Type B pancreatic cell (in vitro differentiated cells): ENCODE measurements at places on chromosomes 5 and 9.

GRCh38 chr5:153211076-153211475 is 279.4 kb upstream of the GRIA1 start:
- H3K27me3 ChIP-seq, result no peaks in the 10 kb centered on the region
- H3K27ac ChIP-seq, result no peak overlapping the region
- H3K4me1 ChIP-seq, result peaks cover 6% of the 10 kb centered on the region
- no peaks in the 10 kb centered on the region for H3K36me3 ChIP-seq

GRCh38 chr5:22572941-22573340 is 280.2 kb downstream of the CDH12 start:
- no peak for DNase-seq
- H3K4me3 ChIP-seq, result no peak overlapping the region
- H3K27ac ChIP-seq, result no peak overlapping the region
- H3K4me1 ChIP-seq, result peaks cover 7% of the 10 kb centered on the region

DNA sequence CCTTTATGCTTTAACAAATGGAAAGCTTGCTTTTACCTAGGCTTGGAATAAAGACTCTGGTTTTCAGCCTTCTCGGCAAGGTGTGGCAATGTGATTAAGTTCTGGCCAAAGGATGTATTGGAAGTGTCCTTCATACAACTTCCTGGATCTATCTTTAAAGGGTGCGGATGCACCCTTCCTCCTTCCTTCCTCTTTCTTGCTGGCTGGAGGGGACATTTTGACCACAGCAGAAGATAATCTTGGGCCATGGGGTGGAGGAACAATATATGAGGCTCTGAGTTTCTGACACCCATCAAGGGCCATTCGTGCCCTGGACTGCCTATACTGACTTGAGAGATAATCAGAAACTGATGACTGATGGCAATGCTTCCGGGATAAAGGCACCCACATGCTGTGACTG is 145.7 kb downstream of the ACER2 start:
- H3K4me3 ChIP-seq, result no peak overlapping the region
- H3K36me3 ChIP-seq, result no peaks in the 10 kb centered on the region
- H3K4me1 ChIP-seq, result peaks cover 7% of the 10 kb centered on the region
- H3K27ac ChIP-seq, result no peak overlapping the region
- DNase-seq, result no peak

DNA sequence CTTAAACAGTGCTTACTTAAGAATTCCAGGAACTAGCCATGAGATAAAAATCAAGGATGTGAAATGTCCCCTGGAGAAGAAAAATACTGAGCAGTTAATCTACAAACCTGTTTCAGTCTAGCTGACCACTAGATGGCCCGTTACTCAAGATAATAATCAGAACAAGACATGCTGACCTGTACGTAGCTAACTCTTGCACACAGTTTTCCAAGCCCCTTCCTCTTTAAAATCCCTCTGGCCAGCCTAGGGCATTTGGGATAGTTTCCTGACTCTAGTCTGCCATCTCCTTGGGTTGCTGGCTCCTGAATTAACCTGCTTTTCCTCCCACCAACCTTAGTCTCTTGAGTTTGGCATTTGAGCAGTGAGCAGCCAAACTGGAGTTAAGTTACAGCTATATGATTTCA is 59.2 kb upstream of the TRAF1 start:
- H3K27ac ChIP-seq, result no peak overlapping the region
- no peaks in the 10 kb centered on the region for H3K27me3 ChIP-seq
- no peak overlapping the region for H3K4me3 ChIP-seq
- peaks cover 5% of the 10 kb centered on the region for H3K36me3 ChIP-seq

GRCh38 chr5:141915881-141916336 is 7.8 kb upstream of the DELE1 start:
- no peak for DNase-seq
- no peak overlapping the region for H3K27ac ChIP-seq

DNA sequence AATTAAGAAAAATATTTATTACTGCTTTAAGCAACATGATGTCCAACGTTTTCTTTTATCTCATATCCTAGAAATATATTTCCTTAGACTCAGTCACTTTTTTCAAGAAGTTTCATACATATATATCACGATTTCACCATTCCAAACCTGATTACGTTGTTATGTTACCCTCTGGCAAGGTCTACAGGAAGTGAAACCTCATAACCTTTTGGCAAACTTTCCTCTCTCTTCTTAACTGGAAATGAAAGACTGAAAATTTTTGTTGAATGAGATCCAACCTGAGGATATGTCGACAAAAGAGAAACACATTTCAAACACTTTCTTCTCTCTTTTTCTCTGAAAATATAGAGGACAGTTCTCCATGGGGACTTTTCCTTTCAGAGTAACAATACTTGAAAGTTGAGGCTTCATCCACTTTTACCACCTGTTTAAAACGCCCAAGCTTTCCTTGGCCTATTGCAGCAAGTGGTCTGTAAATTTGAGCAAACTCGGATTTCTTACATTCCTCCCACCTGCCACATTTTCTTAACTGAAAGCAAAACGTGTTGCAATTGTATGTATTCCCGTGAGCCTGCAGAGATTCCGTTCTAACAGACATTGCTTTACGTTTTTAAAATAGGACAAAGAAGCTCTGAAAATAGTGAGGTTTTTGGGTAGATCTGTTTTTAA is 298.1 kb downstream of the CETN3 start:
- no peak overlapping the region for H3K27ac ChIP-seq
- H3K4me3 ChIP-seq, result no peak overlapping the region
- no peaks in the 10 kb centered on the region for H3K27me3 ChIP-seq
- H3K4me1 ChIP-seq, result no peaks in the 10 kb centered on the region
- H3K36me3 ChIP-seq, result no peaks in the 10 kb centered on the region

DNA sequence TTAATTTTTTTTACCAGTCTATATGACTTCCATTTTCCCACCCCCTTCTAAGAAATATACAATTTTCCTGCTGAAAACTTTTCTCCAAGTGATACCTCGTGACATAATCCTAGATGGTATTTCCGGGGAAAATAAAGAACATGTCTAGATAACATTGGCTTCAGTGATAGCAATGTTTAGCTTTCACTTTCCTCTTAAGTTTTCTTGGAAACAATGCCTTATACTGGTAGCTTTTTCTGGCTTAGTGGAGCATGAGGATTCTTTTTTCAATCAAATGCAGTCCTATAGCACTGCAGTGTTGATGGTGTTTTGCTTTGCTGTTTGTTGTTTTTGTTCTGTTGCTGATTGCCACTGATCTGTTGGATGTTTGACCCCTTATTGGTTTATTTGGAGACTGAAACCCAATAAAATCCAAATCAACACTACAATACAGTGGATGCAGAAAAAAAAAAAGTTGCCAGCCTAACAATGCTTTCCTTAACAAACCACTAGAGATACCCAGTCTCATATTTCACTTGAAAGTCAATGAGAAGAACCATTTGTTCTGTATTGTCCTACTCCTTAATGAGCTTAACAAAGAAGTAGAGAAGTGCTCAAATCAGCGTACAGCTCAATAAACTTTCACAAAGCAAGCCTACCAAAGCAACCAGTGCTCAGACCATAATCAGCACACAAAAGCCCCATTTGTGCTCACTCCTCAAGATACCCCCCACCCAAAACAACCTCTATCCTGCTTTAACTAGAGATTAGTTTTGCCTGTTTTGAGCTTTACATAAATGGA is 74.2 kb upstream of the GRAMD2B start:
- H3K27ac ChIP-seq, result no peak overlapping the region
- peaks cover 32% of the 10 kb centered on the region for H3K4me1 ChIP-seq
- DNase-seq, result no peak

DNA sequence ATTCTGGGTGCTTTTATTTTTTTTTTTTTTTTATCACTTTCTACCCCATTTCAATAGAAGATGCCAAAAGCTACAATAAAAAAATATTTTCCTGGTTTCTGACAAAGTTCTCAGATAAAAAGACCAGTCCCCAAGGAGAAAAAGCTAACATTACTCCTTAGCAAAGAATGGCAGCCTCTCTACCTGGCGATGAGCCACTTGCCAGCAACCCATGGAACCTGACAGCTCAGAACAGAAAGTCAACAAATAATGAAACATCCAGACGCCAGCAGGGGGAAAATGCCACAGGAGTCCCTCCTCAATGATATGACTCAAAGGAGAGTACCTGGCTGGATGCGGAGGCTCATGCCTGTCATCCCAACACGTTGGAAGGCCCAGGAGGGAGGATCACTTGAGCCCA is 123.2 kb downstream of the MYO10 start:
- peaks cover 10% of the 10 kb centered on the region for H3K36me3 ChIP-seq
- no peak overlapping the region for H3K4me3 ChIP-seq
- H3K27me3 ChIP-seq, result no peaks in the 10 kb centered on the region

DNA sequence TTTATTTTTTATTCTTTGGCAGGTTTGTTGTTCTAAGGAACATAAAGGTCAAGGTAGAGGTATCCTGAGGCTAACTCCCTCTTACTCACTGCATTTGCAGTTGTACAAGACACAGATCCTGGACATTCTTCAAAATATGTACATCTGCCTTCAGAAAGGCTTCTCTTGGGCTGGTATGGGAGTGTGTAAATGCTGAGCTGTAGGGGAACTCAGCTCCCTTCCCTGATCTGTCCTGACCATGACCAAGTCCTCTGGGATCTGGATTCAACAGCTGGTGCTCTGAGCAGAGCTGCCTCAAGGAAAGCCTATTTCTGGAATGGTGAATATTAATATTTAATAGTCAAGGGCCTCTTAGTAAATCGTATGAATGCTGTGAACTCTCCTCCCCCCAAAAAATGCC is 117.4 kb downstream of the PRKACG start:
- no peaks in the 10 kb centered on the region for H3K27me3 ChIP-seq
- no peak overlapping the region for H3K4me3 ChIP-seq
- DNase-seq, result no peak
- no peak overlapping the region for H3K27ac ChIP-seq

GRCh38 chr5:100900796-100901781 is 2.0 kb downstream of the ST8SIA4 start:
- peaks cover 4% of the 10 kb centered on the region for H3K36me3 ChIP-seq
- no peak for DNase-seq
- peaks cover 50% of the 10 kb centered on the region for H3K27me3 ChIP-seq
- peak overlapping the region; percentile 81 for H3K27ac ChIP-seq

GRCh38 chr5:55570026-55570425 is 35.3 kb upstream of the PLPP1 start:
- no peaks in the 10 kb centered on the region for H3K36me3 ChIP-seq
- no peaks in the 10 kb centered on the region for H3K27me3 ChIP-seq
- no peak overlapping the region for H3K4me3 ChIP-seq
- H3K27ac ChIP-seq, result no peak overlapping the region
- H3K4me1 ChIP-seq, result peaks cover 12% of the 10 kb centered on the region

- H3K4me3 ChIP-seq, result no peak overlapping the region
- no peak for DNase-seq
- H3K27me3 ChIP-seq, result no peaks in the 10 kb centered on the region
- peaks cover 47% of the 10 kb centered on the region for H3K36me3 ChIP-seq
- H3K4me1 ChIP-seq, result no peaks in the 10 kb centered on the region
Observed at GRCh38 chr5:151799407-151799806, 27.7 kb downstream of the G3BP1 start.

DNA sequence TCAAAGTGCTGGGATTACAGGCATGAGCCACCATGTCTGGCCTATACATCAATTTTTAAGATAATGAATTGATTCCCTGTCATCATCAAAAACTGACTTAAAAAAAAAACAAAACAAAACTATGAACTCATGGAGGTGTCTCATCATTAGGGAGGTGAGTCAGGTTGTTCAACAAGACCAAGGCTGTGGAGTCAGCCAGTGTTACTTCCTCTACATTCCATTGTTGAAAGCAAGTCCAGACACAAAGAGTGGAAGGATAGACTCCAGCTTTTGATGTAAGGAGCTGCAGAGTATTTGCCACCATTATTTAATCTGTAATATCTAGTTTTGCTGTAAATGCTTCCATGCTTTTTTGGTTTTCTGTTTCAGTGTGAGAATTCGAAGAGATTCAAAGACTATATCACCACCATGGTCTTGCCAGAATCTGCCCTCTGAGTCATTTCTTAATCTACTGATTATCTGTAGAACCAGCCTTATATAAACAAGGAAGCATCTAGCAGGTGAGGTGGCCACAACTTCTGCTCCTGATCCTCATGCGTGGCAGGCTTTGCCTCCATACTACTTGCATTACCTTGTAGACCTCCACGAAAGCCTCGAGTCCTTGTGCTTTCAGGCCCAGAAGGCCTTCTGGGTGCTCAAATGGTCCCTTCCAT is 156.1 kb downstream of the FGF1 start:
- no peak overlapping the region for H3K4me3 ChIP-seq
- no peaks in the 10 kb centered on the region for H3K36me3 ChIP-seq
- DNase-seq, result no peak
- H3K27ac ChIP-seq, result peak overlapping the region; percentile 45

- H3K27ac ChIP-seq, result no peak overlapping the region
- H3K4me3 ChIP-seq, result no peak overlapping the region
- peaks cover 6% of the 10 kb centered on the region for H3K36me3 ChIP-seq
Observed at GRCh38 chr5:115257981-115258380, 4.7 kb downstream of the PGGT1B start.

- H3K4me3 ChIP-seq, result no peak overlapping the region
- H3K4me1 ChIP-seq, result no peaks in the 10 kb centered on the region
- DNase-seq, result no peak
- no peak overlapping the region for H3K27ac ChIP-seq
- peaks cover under 1% of the 10 kb centered on the region for H3K27me3 ChIP-seq
Observed at GRCh38 chr5:165370794-165371193, 1865.4 kb downstream of the MAT2B start.

- H3K4me3 ChIP-seq, result no peak overlapping the region
- H3K36me3 ChIP-seq, result no peaks in the 10 kb centered on the region
- no peak overlapping the region for H3K27ac ChIP-seq
- peaks cover 6% of the 10 kb centered on the region for H3K4me1 ChIP-seq
- H3K27me3 ChIP-seq, result no peaks in the 10 kb centered on the region
Observed at GRCh38 chr5:102532123-102532522, 33.3 kb upstream of the SLCO6A1 start.

DNA sequence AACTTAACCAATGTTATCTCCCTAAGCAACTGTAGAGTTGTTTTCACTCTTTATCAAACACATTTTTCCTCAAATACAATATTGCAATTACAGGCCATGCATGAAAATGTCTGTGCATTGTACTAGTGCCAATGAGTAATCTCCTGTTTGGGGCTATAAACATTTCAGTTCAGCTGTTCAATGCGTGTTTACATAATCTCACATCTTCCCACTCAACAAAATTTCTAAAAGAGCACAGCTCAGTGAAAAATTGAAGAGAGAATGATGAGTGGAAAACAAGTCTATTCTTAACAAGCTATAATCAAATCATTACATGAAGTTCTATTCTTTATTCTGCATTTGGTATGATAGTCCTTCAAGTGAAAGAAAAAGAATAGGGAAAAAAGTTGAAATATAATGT is 780.5 kb upstream of the CDH9 start:
- no peaks in the 10 kb centered on the region for H3K36me3 ChIP-seq
- H3K4me3 ChIP-seq, result no peak overlapping the region
- H3K27ac ChIP-seq, result no peak overlapping the region
- no peak for DNase-seq
- peaks cover 7% of the 10 kb centered on the region for H3K4me1 ChIP-seq
- H3K27me3 ChIP-seq, result no peaks in the 10 kb centered on the region

- H3K27ac ChIP-seq, result no peak overlapping the region
- H3K4me1 ChIP-seq, result peaks cover 6% of the 10 kb centered on the region
- no peak overlapping the region for H3K4me3 ChIP-seq
- no peaks in the 10 kb centered on the region for H3K36me3 ChIP-seq
Observed at GRCh38 chr5:137398751-137399150, 100.4 kb downstream of the SPOCK1 start.
